ENCODE measurements at places on chromosomes 12 and 14.
A peak's percentile ranks its signal among the peaks of the same experiment; 100 is the strongest.

GRCh38 chr12:12098691-12099015 is 27.9 kb downstream of the BCL2L14 start:
- no peak for DNase-seq

DNA sequence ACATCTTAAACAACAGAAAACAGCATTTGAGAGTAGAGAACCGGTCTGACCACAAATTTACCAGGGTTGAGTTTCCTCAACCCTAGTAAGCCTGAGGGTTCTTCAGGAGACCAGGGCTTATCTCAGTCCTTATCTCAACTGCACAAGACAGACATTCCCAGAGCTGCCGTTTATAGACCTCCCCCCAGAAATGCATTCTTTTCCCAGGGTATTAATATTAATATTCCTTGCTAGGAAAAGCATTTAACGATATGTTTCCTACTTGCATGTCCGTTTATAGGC is 12.3 kb downstream of the TMEM117 start:
- no peak for DNase-seq

DNA sequence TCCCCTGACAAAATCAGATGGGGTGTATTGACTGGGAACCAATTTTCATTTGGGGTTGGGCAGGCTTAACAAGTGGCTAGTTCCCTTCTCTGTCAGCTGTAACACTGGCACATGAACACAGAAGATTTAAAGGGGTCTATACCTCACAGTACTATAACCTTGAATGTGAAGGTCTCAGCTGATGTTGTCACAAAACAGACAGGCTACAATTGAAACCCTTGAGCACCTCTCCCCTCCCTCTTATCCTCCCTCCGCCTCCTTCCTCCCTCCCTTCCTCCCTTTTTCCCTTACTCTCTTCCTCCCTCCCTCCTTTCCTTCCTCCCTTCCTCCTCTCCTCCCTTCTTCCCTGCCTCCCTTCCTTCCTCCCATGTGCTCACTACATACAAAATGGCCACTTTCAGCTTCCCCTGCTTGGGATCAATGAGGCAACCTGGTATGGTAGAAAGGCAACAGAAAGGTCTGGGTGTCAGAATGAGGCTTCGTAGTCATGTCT is 262.4 kb downstream of the TTC6 start:
- no peak for DNase-seq

DNA sequence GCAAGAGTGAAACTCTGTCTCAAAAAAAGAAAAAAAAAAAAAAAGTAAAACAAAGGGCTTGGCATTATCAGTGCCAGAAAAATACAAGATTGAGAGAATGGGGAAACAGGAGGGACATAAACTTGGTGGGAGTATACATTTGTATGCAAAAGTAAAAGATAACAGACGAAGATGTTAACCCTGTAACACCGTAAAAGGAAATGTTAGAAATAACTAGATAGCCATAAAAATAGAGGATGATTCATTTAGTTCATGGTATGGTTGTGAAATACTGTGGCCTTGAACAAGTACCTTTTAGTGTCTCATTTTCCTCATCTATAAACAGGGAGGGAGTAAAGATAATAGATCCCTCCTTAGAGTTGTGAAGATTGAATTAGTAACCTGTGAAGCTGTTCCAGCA is 33.3 kb downstream of the ATP2A2 start:
- DNase-seq: peak; percentile 64

- DNase-seq: no peak
These were observed 390.7 kb downstream of the C12orf75 start for GRCh38 chr12:105721051-105721825.

GRCh38 chr12:73383584-73384222 is 1111.5 kb downstream of the TRHDE start:
- DNase-seq: no peak

- peak; percentile 29 for DNase-seq
These were observed 61.3 kb downstream of the KITLG start for GRCh38 chr12:88518863-88519403.

All from suppressor macrophage (primary cell).